ENCODE measurements at places on chromosomes 12 and 14.

GRCh38 chr12:57173089-57173488 is 25.7 kb upstream of the LRP1-AS start:
- no peak for DNase-seq

DNA sequence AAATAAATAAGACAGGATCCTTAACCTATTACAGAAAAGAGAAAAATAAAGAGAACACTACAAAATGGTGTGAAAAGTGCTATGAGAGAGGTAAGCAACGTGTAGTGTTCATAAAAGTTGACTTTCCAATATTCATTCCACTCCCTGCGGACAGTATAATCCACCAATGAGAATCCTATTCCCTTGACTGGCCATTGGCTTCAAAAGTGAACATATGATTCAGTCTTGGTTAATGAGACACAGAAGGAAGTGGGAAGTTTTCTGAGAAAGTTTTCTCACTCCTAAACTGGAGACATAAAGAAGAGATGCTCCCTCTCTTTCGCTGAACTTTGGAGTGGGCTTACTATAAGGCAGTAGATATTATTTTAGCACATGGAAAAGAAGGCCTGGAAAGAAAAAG is 153.1 kb downstream of the PAWR start:
- no peak for DNase-seq

- no peak for DNase-seq
Observed at GRCh38 chr14:29078810-29079522, 312.4 kb downstream of the FOXG1 start.

- DNase-seq, result no peak
Observed at GRCh38 chr12:8636581-8636980, 23.9 kb upstream of the AICDA start.

DNA sequence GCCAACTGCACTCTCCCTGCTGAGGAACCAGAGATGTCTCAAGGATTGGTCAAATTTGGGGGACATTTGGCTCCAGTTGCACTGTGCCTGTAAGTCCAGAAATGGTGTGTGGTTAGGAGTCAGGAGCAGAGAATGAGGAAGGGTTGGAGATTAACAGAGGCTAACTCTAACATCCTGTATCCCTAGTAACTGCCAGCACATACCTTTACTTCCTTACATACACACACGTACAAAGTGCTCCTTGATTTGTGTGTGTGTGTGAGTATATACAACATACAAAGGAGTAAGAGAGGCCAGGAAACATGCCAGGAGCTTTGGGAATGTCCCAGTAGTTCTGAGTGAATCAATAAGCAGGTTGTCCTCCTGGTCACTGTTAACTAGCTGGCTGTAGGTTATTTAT is 39.8 kb upstream of the NRXN3 start:
- DNase-seq, result no peak

GRCh38 chr14:96309896-96310330 is 53.2 kb downstream of the ATG2B start:
- no peak for DNase-seq

- no peak for DNase-seq
Observed at GRCh38 chr12:104953323-104953722, 4.8 kb downstream of the SLC41A2 start.

Measured in DMS79 (cell line).